NCI-H460 (cell line): ENCODE measurements at places on chromosomes 4 and X.

- no peak for DNase-seq
Measured at GRCh38 chrX:52216541-52216940, 31.9 kb downstream of the MAGED4 start.

DNA sequence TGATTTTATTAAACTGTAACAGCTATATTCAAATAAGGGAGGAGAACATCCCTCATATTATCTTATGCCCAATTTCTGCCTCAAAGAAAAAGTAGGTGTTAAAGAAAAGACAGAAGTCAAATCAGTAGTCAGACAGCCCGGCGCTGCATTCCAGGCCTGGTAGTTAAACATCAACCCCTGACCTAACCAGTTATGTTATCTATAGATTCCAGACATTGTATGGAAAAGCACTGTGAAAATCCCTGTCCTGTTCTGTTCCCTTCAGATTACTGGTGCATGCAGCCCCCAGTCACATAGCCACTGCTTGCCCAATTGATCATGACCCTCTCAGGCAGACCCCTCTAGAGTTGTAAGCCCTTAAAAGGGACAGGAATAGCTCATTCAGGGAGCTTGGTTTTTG lies 269.9 kb upstream of the GALNT7 start:
- DNase-seq, result no peak

DNA sequence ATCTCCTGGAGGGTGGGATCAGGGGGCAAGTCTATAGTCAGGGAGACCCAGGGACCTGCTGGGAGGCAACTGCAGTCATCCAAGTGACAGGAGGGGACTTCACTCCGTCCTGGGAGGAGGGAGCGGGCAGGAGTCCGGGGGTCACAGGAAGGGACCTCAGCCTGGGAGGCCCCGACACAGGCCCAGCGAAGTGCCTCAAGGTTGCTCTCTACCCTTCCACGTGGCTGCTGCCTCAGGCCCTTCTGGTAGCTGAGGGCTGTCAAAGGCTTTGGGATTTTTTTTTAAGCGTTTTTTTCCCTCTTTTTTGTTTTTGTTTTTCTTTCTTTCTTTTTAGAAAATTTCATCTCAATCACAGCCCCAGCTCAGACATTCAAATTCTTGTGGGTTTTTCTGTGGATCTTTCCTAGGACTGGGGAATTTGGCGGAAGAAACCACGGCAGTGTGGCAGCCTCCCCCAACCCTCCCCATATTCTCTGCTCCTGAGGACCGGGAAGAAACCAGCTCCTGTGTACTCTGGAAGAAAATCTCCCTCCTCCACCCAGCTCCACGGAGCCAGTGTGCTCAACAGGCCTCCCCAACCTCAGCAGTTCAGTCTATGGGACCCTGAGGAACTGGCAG lies 1.4 kb upstream of the HAUS7 start:
- DNase-seq, result no peak

GRCh38 chrX:8849458-8849857 lies 48.3 kb upstream of the FAM9A start:
- DNase-seq, result no peak

- DNase-seq, result peak; percentile 6
Measured at GRCh38 chr4:90030953-90031352, 96.2 kb upstream of the CCSER1 start.

GRCh38 chrX:40107291-40108161 lies 9.8 kb upstream of the BCOR start:
- peak; percentile 45 for DNase-seq

- no peak for DNase-seq
Measured at GRCh38 chr4:183610033-183610432, 49.0 kb downstream of the RWDD4 start.

- DNase-seq, result peak; percentile 18
Measured at GRCh38 chr4:180060159-180060889, 2182.9 kb upstream of the TENM3 start.

GRCh38 chr4:81960961-81961360 lies 412.8 kb downstream of the HNRNPD start:
- DNase-seq, result no peak

DNA sequence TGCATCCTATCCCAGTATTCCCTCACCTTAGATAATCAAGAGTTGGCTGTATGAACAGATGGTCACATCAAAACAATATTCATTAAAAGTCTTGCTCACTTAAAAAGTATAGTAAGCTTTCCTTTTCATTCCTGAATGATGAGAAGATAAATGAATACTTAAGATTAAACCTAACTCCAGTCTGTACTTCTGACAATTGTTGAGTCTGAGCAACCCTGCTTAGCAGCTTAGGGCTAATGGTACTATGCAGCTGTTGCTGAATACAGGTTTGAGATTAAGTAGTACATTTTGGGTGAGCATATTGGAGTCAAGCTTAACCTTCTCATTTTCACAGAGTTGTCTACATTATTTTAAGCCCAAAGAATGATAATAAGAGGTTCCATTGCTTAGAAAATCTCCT lies 121.7 kb upstream of the ETNPPL start:
- no peak for DNase-seq

GRCh38 chrX:108735091-108735678 lies 1.2 kb downstream of the IRS4 start:
- DNase-seq, result no peak

GRCh38 chrX:1658071-1658491 lies 43.2 kb downstream of the ASMT start:
- peak; percentile 9 for DNase-seq

GRCh38 chrX:1477801-1478458 lies 25.2 kb upstream of the ASMTL start:
- no peak for DNase-seq

DNA sequence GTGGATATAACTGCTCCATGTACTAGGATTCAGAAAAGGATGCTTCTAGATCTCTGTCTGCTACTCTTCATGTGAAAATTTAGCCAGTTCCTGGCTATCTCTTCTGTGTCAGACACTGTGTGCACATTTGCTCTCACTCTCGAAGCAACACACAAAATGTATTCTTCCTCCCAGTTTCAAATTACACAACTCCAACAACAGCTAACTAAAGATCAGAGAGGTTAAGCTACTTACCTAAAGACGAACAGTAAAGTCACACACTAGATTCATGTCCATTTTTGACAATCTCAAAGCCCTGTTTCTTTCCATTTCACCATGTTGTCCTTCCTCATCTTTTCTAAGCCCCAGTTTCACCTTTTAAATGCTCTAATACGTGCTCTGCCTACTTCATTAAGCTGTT lies 2.2 kb downstream of the CLNK start:
- no peak for DNase-seq

DNA sequence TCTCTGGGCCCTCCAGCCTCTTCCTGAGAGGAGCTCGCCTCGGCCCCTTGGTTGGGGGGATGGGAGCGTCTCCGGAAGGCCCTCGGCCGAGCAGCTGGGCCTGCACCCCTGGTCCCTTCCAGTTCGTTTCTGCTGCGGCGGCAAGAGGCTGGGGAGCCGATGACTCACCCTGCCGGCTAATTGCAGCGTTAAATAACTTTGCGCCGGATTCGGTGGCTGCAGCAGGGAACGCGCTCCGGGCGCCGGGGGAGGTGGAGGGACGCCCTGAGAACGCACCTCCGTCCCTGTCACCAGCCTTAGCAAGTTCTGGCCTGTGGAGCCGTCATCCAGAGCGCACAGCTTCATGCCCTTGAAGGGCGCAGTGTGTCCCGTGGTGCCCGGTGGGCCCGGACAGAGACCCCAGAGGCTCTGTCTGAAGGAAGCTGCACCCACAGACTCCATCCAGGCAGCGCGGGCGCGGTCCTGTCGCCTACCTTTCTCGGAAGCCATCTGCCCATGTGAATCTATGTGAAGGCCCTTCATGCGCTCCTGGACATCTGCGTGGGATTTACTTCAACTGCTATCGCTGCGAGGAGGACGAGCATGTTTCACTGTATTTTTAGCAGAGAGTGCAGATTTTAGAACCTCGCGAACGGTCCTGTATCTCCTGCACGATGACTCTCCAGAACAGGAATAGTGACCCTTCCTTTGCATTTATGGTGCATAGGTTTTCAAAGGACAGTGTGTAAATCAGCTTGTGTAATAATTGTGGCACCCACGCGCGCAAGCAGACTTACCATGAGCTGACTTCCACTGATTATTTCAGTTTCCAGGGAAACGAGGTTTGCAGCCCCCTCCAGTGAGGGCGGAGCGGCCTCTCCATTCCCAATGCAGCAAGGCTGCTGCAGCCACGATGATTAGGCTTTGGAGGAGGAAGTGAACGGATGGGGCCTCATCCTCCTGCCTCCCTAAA lies 1.7 kb upstream of the TMEM271 start:
- peak; percentile 7 for DNase-seq

- peak; percentile 23 for DNase-seq
Measured at GRCh38 chr4:105520819-105521790, 31.3 kb upstream of the ARHGEF38 start.

DNA sequence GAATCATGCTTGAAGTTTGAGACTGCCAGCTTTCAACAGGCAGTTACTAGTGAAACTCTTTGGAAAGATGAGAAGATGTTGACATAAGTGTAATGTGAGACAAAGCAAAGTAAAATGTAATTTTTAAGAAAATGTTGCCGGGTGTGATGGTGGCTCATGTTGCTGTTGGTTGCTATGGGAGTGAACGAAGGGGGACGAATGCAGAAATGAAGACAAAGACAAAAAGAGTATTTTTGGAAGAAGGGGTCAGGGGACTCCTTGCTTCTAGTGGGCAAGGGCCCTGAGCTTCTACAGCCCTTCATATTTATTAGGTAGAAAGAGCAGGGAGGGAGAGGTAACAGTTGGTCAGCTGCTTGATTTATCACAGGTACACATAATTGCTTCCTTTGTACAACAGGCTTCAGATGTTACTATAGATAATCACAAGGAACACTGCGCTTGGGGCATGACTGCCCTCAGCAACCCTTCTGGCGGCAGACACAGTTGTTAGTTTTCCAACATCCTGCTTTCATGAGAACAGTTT lies 11.9 kb upstream of the UGDH start:
- no peak for DNase-seq

- DNase-seq, result no peak
Measured at GRCh38 chrX:95629737-95630136, 1054.9 kb upstream of the DIAPH2 start.

GRCh38 chrX:63470506-63470905 lies 119.4 kb upstream of the SPIN4 start:
- no peak for DNase-seq

- DNase-seq, result no peak
Measured at GRCh38 chr4:23899565-23899964, 9.7 kb upstream of the PPARGC1A start.

DNA sequence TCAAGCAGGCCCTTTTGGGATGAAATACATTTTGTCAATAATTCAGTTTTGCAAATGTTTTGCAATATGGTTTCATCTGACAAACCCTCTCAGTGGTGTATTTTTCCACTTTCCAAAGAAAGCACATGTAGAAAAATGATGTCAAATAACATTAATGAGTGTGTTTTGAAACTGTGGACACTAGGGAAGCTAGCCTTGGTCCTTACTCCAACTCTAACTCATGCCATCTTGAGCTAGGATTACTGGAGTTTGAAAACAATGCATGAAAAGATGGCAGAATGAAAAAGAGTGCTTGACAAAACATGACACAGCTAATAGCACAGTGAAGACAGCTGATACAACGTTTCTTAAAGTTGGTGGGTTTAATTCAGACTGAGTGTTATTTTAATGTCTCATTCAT lies 41.4 kb downstream of the HAND2 start:
- DNase-seq, result no peak

DNA sequence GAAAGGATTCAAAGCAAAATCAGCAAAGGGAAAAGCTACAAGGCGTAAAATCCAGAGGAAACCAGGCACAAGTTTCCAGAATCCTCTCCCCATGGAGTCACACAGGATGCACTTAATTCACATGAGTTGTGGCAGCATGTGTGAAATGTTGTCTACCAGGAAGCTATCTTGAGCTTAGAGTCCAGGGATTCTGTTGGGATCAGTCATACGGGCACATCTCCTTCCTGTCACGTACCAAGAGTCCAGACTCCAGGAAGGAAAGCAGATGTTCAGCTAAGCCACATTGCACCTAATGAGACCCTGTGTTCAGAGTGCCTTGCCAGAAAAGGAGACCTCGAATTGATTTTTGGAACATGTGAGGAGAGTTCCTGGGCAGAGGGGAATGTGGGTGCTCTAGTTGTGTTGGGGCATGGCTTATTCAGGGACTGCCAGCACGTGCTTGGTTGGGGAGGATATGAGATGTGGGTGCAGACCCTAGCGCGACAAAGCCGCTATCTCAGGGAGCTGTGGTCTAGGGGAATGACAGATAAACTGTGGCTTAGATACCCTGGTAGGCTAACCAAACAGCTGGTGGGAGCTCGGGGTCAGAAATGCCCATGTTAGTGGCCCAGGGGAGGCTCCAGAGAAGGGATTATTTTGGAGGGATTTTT lies 70.0 kb downstream of the EVC start:
- DNase-seq, result no peak

DNA sequence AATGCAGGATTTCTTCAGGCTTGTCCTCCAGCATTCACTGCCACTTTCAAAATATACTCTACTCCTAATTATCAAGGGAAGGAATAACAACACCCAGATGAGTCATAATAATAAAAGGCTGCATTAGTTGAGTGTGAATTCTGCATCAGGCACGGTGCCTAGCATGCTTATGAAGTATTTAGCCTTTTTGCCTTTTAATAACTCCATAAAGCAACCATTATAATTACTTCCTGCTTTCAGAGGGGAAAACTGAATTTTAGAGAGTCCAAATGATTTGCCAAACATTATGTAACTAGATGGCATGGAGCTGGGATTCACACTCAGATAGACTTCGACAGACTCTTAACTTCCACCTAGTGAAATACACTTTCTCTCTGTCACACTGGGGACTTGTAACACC lies 2365.5 kb downstream of the PCDH7 start:
- no peak for DNase-seq

GRCh38 chrX:2696698-2697215 lies 5.7 kb downstream of the CD99 start:
- DNase-seq, result no peak

- DNase-seq, result no peak
Measured at GRCh38 chr4:121824950-121825349, 1.3 kb upstream of the CCNA2 start.

DNA sequence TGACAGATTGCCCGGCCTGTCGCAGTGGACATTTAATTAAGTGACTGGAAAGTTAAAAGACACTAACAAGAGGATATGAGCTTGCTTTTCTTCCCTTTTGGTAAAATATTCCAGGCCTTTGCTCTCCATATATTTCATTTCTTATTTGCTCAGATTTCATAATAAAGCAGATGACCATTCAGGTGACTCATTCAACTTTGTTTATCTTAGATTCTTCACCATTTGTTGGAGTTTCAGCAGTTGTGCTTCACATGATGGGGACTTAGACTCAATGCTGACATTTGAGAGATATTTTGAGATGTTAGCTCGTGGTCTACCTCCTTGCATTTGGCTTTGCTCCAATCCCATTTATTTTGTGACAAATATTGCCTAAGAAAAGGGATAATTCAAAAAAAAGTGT lies 312.2 kb downstream of the ARHGAP24 start:
- DNase-seq, result no peak

DNA sequence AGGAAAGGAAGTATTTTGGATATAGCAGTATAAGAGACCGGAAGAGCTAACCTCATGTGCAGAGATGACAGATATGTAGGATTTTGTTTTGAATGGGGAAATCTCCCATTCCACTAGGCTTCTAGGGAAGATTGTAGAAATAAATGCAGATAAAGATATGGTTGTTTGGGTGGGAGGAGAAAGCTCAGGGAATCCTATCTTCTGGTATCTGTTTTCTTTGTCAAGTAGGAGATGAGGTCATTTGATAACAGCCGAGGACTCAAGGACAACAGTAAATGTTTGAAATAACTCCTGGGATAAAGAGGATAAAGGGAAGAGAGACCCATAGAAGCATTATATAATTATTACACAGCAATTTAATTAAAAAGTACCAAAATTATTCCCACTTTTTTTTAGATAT lies 24.7 kb upstream of the ZMAT1 start:
- DNase-seq, result no peak

GRCh38 chrX:4197971-4198370 lies 484.5 kb upstream of the PRKX start:
- DNase-seq, result no peak
